ENCODE measurements at places on chromosomes 6 and 20.

GRCh38 chr6:101513181-101513580 lies 119.7 kb downstream of the GRIK2 start:
- no peak for DNase-seq

DNA sequence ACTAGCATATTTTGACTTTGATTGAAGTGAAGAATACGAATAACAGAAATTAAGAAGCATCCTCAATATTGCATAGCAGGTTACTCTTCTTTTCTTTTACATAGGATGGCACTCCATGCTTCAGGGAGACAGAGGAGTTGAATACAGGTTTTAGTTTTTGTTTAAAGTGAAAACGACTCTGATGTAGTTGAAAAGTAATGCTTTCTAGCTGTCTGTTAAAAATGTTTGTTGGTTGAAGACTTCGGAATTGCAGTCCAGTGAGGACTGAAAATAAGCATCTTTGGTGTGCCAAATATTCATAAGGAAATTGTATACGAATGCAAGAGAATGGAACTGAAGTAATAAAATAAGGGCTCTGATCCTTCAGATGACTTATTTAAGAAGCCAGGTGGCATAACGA lies 618 bp upstream of the SLC16A10 start:
- no peak for DNase-seq

DNA sequence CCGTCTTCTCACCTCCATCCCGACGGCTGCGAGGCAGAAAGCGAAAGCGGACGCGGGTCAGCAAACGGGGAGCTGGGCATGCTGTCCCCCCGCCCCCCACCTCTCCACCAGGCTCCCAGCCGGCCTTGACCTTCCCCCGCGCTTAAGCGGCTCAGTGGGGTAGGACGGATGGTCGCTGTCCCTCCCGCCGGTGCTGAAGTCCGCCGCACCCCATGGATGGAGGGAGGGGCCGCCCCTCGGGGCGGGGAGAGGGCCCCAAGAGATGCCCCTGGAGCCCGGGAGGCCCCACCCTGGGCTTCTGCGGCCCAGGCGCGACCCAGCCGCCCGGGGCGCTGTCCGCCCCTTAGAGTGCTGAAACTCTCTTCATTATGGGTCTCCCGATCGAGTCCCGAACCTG lies at the start of gene KCNB1:
TSS of gene KCNB1 (minus strand) at position 48 of the 397 bp plus-strand sequence. CDS start 188 bp downstream, outside the sequence.
- DNase-seq = peak; percentile 7

- peak; percentile 47 for DNase-seq
Observed at GRCh38 chr6:124795643-124796463, 166.4 kb upstream of the RNF217 start.

GRCh38 chr6:108884211-108885059 lies 36.2 kb downstream of the ARMC2 start:
- DNase-seq = no peak

DNA sequence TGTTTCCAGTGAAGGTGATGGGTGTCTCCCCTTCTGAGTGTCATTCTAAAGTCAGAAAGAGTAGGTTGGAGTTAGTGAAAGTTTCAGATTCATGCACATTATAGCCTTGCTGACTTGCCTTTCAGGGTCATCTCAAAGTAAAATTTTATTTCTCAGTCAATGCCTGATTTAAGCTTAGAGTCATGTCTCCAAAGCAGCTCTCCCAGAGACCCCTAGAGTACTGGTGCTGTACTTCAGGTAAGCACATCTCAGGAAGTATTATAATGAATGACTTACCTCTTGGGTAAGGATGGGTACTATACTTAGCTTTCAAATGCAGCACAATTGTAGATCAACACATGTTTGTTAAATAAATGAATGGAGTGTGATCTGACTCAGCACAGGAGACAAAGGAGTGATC lies 116.0 kb downstream of the TBX18 start:
- DNase-seq = no peak

DNA sequence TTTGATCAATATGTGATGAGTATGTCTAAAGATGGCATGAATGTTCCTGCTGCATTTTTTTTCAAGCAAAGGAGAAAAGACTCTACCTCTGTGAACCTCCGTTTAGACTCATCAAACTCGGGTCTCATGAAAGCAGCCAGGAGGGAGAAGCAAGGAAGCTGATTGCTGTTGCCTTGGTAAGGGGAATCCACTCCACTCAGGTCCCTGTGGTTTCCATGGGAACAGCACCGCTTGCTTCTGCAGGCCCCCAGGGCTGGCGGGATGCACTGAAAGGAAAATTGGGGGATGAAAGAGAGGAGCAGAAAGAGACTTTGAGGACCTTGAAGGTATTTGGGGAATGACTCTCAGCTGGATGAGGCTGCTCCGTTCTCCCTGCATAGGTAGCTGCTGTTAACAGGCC lies 249.6 kb upstream of the RIN2 start:
- DNase-seq = no peak

- no peak for DNase-seq
Observed at GRCh38 chr6:140977403-140977802, 1155.3 kb upstream of the GJE1 start.

All from globus pallidus (tissue), 1 donor.